NCI-H2227 treated with DMSO at 0.1 percent for 48 hours (cell line): ENCODE measurements at places on chromosomes 2 and 18.
A peak's percentile ranks its signal among the peaks of the same experiment; 100 is the strongest.

DNA sequence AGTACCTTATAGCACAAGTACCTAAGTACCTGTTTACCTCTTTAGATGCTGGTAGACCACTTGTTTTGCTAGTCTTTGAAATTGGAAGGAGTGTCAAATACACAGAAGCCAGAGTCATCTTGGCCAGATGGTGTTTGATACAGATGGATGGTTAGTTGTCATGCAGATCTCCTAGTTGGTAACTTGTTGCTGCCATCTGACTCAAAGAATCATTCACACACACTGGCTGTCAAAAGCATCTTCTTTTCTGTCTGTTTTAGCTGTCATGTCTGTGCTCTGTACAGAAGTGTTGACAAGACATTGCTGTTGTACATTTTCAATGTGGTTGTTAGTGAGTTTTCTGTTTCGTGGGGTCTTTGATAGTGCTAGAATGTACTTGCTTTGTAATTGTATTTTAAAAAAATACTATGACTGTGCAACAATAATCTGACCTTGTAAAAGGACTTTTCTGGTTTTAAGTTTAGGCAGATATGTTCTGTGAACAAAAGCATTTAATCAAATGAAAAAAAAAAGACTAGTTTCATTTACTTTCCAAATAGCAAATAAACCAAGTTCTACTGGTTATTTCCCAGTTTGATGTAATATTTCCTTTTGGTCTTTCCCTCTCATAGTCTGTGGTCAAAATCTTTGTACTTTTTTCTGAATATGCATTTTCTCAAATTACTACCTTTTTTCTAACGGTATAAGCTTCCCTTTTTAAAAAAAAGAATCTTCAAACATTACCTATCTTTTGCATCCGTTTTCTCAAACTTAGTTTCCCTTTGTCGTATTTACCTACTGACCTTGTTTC is 39.9 kb downstream of the TANK start:
- DNase-seq: no peak

DNA sequence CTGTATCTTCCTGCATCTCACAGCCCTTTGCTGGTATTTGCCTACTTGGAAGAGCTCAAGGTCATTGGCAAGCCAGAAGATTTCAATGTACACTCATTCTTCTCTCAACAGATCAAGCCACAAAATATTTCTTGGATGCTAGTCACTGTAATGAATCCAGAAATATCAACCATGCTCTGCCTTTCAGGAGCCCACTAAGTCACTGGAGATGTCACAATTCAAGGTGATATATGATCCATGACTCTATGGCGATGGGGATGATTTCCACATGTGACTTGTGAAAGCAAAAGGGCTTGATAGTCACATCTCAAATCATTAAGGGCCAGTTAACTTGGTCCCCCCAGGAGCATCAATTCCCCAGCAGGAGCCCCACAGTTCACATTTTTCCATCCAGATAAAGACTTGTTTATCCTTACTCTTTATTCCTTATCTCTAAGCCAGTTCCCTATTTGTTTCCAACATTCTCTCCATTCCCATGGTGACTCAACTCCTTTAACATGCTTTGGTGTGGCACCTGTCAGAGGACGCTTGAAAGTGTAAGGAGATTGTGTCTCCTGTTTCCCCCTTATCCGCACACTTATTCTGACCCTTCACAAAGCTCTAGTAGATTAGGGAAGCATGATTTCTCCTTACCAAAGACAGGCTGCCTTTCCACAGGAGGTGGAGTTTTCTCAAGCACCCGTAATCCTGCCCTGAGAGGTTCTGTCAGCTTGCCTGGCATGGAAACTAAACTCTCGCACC is 15.8 kb downstream of the PKDCC start:
- DNase-seq: no peak

GRCh38 chr18:5972298-5972697 is 77.0 kb upstream of the TMEM200C start:
- DNase-seq: no peak

GRCh38 chr2:191488135-191488534 is 189.8 kb upstream of the NABP1 start:
- DNase-seq: no peak

GRCh38 chr2:159759577-159759976 is 38.4 kb downstream of the CD302 start:
- DNase-seq: no peak

GRCh38 chr2:25822190-25823117 is 55.8 kb downstream of the ASXL2 start:
- peak; percentile 85 for DNase-seq
